GM04503 (cell line): ENCODE measurements at places on chromosomes 7 and 10.
A peak's percentile ranks its signal among the peaks of the same experiment; 100 is the strongest.

DNA sequence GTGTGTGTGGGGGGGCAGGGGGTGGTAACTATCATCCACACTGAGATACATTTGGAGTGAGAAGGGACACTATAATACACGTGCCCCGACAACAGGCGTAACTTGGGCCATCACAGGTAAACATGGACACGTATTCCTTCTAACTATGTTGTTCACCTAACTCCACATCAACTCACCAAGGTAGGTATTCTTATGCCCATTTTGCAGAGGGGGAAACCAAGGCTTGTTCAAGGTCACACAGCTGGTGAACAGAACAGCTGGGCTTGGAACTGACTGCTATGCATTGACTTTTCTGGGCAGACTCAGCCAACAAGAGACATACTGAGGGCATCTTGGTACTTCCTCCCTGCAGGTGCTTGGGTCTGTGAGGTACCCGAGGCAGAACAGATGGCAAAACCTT lies 170.1 kb downstream of the ADAM12 start:
- DNase-seq: no peak

- no peak for DNase-seq
Observed at GRCh38 chr10:132366006-132366405, 31.0 kb upstream of the PWWP2B start.

DNA sequence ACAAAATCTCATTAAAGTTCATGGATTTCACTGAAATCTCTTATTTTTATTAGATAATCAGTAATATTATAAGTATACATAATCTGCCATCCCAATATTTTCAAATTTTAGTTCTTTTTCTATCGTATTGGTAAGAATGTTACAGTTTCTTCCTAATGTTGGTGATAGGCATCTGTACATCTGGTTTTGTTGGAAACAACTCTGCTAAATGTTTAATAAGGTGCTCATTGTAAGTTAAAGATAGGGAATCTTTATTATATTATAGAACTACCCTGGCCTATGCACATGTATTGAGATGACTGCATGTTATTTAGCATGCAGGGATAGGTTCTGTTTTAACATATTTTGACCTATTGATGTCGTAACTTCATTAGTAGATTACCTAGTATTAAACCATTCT lies 188.6 kb upstream of the PRPS1L1 start:
- DNase-seq: no peak

DNA sequence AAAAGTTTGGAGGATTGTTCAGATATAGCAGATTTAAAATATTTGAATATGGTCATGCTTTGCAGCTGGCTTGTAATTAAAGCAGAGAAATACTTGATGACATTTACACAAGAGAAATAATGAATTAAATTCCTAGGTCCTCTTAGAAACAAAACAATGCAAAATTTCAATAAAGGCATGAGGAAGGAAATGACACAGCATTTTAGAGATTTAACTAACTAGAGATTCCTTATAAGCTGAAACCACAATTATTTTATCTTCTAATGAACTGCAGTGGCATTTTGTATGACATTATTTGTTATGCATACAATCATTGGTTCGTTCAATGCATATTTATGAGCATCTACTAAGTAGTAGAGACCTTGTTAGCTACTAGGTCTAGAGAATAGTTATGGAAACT lies 490.9 kb downstream of the ZWINT start:
- DNase-seq: no peak

DNA sequence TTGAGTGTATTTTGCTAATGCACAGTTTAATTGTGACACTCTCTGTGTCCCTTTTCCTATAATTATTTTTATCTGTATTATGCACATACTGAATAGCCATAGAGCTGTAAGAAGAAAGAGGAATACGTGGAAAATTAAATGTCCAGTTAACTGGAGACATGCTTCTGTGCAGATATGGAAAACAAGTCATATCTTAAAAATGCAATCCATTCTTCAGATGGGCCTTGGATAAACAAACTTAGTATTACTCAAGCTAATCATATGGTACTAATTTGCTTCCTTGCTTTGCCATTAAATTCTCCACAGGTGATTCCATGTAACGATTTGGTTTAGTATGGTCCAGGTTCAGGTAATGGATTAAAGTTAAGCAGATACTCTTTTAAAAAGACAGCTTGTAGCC lies 201.2 kb upstream of the CELF2 start:
- no peak for DNase-seq

DNA sequence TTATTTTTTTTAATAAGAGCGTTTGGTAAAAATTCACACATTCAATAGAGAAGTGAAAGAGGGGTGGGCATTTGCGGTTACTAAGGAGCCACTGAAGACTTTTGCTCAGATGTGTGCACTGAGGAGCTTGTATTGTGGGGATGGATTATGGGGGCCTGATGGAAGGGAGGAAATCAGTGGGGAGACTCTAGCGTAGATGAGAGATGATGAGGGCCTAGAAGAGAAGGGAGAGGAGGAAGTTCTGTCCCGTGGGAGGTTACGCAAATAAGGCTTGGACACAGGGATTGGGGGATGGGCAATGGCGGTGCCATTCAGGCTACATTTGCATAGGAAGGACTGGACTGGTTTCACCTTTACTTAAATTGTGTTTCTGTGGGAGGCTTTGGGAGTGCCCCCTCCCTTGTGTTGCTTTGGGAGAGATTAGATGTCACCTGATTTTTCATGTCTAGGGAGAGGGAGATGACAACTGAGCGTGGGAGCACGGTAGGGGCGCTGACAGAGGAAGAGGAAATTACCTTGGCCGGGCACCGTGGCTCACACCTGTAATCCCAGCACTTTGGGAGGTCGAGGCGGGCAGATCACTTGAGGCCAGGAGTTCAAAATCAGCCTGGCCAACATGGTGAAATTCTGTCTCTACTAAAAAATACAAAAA lies 2.2 kb upstream of the HIP1 start:
- no peak for DNase-seq

DNA sequence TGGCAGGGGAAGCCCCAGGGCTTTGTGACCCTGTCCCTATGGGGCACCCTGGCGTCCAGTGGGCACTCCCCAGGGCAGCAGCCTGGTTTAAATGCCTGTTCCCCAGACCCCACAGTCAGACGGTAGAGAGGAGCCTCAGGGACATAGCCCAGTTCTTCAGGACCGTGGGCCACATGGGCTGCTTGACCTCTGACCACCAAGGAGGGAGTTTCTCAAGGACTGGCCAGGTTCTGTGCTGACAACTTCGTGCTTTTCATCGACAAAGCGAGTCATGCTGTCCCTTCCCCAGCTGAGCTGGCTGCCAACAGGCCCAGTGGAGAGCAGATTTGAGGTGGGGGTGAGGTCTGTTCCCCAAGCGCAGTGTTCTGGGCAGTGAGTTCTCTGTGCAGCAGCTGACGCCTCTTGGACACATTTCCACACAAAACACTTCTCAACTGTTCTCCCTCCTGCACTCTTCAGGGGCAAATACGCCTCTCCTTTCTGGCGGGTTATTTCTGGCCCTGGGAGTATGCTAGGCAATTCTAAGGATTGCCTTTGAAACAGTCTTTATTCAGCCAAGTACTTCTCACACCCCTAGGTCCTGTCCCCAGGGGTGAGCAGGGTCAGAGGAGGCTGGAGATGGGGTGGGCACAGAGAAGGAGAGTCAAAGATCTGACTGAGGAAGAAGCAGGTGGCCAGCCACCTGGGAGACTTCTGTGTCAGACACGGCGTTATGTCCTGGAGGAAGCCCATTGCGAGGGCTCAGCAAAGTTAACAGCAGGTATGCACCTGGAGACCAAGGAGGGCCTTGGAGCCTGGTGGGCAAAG lies 57.3 kb upstream of the CAMK2B start:
- no peak for DNase-seq

DNA sequence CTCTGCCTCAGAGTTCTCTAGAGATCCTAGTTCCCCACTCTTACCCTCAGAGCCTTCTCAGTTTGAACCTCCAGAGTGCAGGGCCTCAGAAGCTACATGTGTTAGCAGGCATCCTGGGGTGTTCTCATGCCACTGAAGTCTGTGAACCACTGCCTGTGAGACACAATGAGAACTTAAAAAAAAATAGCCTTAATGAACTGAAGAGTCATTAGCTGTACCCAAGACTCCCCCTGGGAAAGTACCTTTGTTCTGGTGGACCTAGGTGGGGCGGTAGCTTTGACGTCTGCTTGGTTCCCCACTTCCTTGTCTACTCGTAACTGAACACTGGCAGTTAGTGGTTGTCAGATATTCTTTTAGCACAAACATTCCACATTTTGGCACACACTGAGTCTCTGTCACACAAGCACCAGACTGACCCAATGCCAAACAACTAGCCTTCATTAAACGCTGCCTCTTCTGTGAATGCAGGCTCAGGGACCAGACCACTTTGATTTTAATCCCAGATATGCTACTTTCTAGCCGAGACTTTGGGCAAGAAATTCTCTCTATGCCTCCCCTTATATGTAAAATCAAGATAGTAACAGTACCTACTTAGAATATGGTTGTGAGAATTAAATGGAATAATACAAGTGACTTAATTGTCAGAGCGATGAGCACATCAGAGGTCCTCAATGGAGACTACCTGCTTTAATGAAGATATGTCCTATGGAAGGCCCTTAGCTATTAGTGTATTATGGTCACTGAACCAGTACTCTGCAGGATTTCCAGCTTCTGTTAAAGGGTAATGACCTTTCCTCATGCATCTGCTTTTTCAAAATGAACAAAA lies 75.3 kb upstream of the CC2D2B start:
- no peak for DNase-seq

GRCh38 chr10:119268871-119269506 lies 61.6 kb downstream of the GRK5 start:
- no peak for DNase-seq

- DNase-seq: no peak
Observed at GRCh38 chr10:114094795-114095194, 51.1 kb downstream of the ADRB1 start.

DNA sequence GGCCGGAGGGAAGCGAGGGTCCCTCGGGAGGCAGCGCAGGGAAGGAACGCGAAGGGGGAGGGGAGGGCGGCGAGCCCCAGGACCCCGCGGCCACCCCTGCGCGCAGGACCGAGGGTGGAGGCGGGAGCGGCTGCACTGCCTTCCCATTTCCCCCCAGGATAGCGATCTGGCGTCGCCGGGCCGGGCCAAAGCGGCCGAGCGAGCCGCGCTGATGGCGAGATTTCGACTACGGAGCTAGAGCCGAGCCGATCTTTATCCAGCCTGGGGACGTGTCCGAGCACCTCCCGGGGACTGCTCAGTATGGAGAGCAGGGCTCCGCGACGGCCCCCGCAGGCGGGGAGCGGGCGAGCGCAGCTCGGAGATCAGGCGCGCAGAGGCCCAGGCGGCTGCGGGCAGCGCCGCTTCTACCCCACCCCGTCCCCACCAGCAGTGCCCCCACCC lies 590 bp upstream of the CRTAC1 start:
- no peak for DNase-seq

DNA sequence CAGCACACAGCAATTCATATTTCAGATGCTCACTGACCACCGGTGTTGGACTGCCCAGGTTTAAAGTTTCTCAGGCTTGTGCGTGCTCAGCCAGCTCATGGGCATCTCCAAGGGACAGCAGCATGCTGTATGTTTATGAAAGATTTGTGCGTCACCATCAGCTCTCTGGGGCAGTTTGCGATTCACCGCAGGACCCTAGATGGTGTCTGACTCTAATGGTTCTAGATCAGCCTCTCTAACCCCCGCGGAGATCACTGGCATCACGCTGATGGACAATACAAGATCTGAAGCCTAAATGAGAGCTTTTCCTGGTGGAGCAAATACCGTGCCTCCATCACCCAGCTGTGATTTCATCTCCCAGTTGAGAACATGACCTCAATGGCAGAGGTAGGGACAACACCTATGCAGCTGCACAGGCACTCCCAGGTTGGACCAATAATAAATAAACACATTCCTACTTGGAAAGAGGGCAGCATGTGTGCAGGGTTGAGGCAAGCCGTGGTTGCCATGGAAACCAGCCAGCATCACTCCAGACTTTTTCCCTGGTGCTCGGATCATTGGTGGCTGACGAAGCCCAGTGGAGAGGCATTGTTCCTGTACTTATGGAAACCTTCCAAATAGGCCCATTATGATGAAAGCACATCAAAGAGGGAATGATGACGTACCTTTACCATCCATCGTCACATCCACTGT lies 253.6 kb downstream of the KCNMA1 start:
- no peak for DNase-seq

DNA sequence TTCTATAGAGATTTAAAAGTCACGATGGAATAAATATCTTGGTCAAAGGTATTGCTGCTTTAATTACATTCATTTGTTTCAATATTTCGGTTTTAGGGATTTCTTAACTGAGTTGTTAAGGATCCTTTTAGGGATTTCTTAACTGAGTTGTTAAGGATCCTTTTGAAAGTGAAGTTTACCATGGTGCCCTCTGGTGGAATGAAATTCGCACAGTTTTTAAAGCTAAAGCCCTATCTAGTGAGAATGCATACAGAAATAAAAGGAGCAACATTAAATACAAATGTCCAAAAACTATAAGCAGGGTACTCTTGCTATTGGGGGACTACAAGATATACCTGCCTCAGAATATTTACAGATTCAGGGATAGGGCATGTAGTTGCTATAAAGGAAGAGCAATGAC lies 193.7 kb downstream of the RNLS start:
- peak; percentile 15 for DNase-seq

GRCh38 chr7:100573691-100574361 lies at the start of gene SAP25:
TSS of gene SAP25 (minus strand) at chr7:100573900. CDS start at chr7:100573742, 158 bp downstream.
- no peak for DNase-seq

GRCh38 chr7:155728116-155728515 lies 83.7 kb downstream of the RBM33 start:
- DNase-seq: no peak

GRCh38 chr7:109178342-109178741 lies 608.7 kb downstream of the DNAJB9 start:
- DNase-seq: no peak

GRCh38 chr10:112532189-112532588 lies 85.2 kb downstream of the VTI1A start:
- no peak for DNase-seq

GRCh38 chr7:104960741-104961448 lies 53.1 kb upstream of the KMT2E start:
- no peak for DNase-seq

GRCh38 chr10:6445671-6446316 lies 134.3 kb downstream of the PRKCQ start:
- DNase-seq: no peak

DNA sequence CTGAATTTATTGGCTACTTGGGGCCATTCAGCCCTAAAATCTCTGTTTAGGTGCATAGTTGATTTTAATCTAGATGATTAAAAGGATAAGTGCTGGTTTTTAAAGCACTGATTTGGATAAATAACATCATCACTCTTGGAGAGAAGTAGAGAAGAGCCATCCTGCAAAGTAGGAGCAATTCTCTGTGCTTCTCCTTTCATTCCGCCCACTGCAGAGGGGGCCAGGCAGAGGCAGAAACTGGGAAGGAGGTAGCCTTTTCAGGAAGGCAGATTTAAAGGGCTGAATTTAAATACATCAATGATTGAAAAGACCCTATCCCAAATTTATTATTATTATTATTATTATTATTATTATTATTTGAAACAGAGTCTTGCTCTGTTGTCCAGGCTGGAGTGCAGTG lies 14.1 kb downstream of the MAP3K8 start:
- no peak for DNase-seq
